ENCODE measurements at places on chromosomes 12 and 14.

GRCh38 chr12:81863406-81863805 lies 104.3 kb upstream of the PPFIA2 start:
- no peak for DNase-seq

- DNase-seq: no peak
These were observed 51.5 kb upstream of the DYNC1H1 start for GRCh38 chr14:101912841-101913240.

DNA sequence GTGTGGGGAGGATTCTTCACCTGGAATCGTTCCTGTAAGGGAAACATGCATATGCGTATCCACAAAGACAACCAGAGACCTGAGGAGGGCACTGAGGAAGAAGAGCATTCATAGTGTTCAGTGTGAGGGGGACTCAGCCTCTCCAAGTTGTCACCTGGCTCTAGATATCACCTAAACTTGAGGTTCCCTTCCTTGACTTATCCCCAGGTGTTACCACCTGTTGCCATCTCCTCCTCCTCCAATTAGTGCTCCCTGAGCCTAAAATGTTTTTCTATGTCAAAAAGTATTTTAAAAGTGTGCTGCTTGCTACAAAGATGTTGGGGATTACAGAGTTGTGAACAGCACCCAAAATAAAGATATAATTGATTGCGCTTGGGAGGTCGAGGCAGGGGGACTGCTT lies 41.0 kb downstream of the FMNL3 start:
- DNase-seq: no peak

- no peak for DNase-seq
These were observed 136.2 kb upstream of the PDZRN4 start for GRCh38 chr12:41051954-41052353.

- no peak for DNase-seq
These were observed 7.7 kb upstream of the NFATC4 start for GRCh38 chr14:24360281-24360680.

DNA sequence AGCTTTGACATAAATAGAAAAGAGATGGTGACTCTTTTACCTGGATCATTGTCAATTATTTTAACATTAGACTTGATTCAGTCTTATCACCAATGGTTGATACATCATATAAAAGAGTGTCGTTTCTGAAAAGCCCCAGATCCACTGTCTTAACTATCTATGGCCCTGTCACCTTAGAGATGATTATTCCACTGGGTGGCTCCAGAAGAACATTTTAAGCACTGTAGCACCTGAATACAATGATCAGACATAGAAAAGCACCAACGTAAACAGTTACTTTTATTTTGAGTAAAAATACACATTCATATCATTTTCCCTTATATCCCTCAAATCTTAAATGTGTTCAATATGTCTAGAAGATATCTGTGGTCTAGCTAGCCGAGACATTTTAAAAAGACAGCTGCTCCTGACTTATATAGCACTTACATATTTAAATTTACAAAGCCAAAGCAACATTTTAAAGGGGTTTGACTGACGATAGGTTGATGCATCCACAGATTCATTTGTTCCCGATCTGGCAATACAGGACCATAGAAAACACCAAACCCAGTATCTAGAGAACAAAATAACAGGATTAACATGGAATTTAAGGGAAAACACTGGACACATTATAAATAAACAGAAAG lies 32.9 kb downstream of the TSPAN8 start:
- DNase-seq: no peak

DNA sequence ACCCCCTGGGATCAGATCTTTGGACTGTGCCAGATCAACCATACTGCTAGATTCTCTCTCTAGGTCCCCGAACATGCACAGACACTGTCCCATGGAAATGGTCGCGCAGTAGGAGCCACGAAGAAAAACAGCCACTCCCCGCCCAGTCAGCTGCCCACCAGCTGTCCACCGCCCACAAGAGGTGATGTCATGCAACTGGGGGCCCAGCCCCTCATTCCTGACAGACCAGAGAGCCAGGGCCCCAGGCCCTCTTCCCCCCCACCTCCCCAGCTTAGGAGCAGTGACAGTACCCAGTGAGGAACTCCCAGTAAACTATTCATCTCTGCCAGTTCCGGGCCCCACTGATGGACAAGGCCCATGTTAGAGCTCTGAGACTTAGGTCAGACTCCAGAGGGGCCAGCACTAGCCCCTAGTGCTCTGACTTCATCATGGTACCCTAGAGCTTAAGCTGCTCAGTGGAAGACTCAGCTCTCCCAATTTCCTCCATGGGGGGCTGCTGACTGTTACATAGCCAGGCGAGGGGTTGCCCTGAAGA lies 3.7 kb upstream of the TAMALIN start:
- DNase-seq: no peak

- no peak for DNase-seq
These were observed 127.2 kb upstream of the ATF7IP start for GRCh38 chr12:14238221-14238792.

GRCh38 chr12:121294151-121294889 lies 2.2 kb downstream of the CAMKK2 start:
- DNase-seq: no peak

GRCh38 chr12:129821964-129822363 lies 81.9 kb downstream of the TMEM132D start:
- no peak for DNase-seq

- DNase-seq: no peak
These were observed 64.6 kb downstream of the CCDC88C start for GRCh38 chr14:91352728-91353692.

DNA sequence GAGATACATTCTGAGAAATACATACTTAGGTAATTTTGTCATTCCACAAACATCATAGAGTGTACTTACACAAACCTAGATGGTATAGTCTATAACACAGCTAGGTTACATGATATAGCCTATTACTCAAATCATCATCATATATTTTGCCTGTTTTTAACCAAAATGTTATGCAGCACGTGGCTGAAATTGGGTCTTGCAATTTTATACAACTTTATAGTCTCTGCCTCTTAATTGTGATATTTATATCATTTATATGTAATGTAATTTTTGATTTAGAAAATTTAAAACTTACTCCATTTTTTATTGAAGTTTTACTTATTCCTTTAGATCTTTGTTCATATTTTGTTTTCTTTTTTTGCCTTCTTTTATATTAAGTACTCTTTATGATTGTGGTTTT lies 350.7 kb upstream of the DCN start:
- DNase-seq: no peak

DNA sequence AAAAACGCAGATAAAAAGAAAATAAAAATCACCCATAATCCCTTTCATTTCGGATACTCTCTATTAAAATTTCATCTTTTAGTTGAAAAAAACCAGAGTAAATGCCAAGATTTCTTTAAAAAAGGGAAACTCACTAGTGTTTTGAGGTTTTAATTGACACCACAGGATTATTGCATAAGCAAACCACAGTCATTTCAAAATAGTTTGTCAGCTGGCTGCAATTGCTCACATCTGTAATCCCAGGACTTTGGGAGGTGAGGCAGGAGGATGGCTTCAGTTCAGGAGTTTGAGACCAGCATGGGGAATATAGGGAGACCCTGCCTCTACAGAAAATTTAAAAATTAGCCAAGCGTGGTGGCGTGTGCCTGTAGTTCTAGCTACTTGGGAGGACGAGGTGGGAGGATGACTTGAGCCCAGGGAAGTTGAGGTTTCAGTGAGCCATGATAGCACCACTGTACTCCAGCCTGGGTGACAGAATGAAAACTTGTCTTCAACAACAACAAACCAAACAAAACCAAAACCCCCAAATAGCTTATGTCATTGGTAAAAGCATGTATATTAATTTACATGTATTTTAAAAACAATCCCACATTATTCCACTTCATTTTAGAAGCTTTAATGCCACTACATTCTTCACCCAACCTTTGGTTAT lies 48.8 kb downstream of the SYNE2 start:
- no peak for DNase-seq

DNA sequence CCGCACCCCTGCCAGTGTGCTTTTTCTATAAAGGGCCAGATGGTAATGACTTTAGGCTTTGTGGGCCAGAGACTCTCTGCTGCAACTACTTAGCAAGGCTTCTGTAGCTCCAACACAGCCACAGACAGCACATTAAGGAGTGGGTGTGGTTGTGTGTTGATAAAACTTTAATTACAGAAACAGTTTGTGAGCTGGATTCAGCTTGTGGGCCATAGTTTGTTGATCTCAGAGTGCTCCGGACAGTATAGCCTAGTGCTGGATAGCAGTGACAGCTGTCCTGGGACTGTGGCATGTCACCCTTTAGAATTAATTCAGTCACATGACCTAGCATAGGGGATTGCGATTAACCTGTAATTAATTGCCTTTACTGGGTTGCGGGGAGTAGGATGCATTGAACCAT lies 109.7 kb downstream of the ZNF664 start:
- no peak for DNase-seq

DNA sequence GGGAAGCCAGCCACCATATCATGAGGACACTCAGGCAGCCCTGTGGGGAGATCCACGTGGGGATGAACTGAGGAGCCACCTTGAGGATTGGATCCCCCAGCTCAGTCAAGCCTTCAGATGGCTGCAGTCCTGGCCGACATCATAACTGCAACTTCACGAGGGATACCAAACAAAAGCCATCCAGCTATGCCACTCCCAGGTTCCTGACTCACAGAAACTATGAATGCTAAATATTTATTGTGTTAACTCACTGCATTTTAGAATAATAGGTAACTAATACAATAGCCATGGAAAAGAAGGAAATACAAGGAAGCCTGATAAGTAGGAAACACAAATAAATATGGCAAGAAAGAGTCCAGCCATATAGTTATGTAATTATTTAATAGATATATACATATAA lies 42.1 kb upstream of the FAM222A start:
- no peak for DNase-seq

GRCh38 chr12:121579981-121580868 lies 598 bp downstream of the KDM2B start:
- peak; percentile 22 for DNase-seq

GRCh38 chr14:49553892-49554291 lies 32.3 kb downstream of the RPS29 start:
- no peak for DNase-seq

GRCh38 chr12:50057000-50057841 lies at the start of gene ASIC1:
TSS of gene ASIC1 (plus strand) at chr12:50057596. CDS start at chr12:50058767, 1,171 bp downstream.
- peak; percentile 19 for DNase-seq

DNA sequence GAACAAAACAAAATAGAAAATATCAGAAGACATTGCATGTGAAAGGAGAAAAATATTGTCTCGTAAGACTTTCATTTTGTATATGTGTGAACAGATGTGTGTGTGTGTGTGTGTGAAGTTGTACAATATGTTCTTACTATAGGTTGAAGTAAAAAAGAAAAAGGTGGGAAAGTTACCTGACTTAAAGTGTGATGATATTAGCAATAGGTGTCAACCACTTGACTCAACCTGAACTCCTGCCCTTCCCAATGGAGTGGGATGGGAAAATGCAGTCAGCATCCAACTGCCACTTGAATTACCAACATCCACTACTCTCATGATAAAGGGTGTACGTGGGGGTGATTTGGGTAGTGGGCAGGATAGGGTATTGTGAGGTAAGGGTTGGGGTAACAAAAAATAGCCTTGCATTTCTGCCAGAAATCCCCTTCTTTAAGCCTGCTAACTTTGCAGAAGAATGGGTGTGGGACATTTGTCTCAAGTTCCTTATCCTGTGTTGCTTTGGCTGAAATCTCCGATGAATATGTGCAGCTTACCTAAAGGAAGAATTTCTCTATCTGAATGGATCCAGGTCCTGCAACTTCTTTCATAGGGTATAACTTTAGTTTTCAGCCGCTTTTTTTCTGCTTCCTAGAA lies 181.6 kb downstream of the CHST11 start:
- DNase-seq: no peak

DNA sequence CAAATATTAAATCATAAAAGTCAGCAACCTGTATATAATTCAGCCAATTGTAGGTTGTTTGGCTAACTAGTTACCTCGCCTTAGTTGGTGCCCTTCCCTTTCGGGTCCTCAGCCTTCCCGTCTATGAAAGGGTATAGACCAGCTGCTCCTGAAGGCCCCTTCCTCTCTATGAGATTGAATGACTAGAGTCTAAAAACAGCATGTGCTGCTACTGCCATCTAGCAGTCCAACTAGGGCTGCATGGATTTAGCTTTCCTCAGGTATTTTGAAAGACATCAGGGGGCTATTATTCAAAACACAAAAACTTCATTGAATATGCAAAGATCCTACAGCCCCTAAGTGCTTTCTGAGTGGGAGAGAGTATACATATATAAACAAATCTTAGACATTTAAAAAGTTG lies 37.0 kb upstream of the TMEM263 start:
- no peak for DNase-seq

DNA sequence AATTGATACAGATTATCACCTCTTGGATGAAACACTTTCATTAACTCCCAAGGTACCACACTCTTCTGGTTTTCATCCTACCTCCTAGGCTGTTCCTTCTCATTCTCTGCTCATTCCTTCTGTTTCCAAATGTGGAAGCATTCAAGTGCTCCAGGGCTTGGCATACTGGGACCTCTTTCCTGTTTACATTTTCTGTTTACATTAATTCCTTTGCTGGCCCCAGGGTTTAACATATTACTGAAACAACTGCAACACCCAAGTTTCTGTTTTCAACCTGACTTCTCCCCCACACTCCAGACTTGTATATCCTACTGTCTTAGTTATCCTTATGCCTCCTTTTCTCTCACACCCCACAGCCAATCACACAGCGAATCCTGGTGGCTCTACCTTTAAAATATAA lies 386.3 kb upstream of the GARIN6 start:
- DNase-seq: no peak

DNA sequence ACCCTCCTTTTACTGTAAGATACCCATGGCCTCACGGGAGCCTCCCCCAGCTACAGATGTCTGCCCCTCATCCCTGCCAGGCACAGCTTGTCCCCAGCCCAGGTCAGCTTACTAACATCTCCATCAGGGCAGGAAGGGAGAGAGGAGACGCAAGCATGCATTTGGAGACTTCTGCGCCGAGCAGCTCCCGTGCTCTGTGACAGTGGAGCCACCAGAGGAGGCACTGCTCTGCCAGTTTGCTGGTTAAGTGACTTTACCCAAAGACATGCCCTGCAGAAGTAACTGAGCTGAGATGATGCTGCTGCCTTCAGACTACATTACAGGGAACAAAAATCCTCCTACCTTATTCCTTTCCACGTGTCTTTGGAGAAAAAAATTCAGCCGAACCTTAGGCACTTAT lies 133.4 kb downstream of the ESRRB start:
- no peak for DNase-seq

- no peak for DNase-seq
These were observed 171.7 kb upstream of the RTL1 start for GRCh38 chr14:101075025-101075800.

DNA sequence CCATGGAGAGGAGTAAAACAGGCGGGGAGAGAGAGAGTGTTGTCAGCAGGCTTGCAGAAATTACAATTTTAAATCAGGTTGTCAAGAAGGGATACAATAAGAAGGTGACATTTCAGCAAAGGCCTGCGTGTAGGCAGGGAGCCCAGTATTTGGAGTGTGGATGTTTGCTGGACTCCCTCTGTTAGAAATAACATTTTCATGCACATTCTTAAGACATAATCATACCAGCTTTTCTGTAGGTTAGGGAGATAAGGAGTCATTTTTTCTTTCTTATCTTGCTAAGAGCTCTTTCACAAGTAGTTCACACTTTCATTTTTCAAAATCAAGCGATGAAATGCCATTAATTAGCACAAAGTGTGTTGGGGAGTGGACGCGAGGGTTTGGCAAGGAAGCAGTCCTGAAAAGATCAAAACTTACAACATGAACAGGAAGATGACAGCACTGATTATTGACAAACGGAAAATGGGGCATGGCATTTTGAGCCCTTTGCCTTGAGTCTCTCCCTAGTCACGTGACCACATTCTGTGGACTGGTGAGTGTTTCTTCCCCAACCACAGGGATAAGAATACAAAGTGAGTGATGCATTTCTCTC lies 160.2 kb downstream of the DAD1 start:
- DNase-seq: no peak

Measured in GOT3 (cell line).